ENCODE measurements at places on chromosomes 12 and 14.

- DNase-seq = peak; percentile 65
Measured at GRCh38 chr12:57803319-57803893, 15.1 kb downstream of the AVIL start.

DNA sequence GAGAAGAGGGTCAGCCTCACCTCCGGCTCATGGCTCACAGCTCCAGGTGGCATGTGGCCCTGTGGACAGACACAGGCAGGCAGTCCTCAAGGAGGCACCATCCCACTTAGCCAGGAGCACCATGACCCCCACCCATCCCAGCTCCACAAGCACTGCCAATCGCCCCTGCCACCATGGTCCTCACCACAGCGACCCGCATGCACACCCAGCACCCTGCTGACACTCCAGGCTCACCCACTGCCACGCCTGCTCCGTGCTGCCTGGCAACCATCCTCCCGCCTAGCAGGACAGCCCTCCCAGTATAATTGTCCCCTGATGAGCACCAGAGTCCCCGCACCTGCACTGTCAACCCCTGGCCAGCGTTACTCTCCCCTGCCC, 50.9 kb downstream of the TRPV4 start:
- DNase-seq = no peak

DNA sequence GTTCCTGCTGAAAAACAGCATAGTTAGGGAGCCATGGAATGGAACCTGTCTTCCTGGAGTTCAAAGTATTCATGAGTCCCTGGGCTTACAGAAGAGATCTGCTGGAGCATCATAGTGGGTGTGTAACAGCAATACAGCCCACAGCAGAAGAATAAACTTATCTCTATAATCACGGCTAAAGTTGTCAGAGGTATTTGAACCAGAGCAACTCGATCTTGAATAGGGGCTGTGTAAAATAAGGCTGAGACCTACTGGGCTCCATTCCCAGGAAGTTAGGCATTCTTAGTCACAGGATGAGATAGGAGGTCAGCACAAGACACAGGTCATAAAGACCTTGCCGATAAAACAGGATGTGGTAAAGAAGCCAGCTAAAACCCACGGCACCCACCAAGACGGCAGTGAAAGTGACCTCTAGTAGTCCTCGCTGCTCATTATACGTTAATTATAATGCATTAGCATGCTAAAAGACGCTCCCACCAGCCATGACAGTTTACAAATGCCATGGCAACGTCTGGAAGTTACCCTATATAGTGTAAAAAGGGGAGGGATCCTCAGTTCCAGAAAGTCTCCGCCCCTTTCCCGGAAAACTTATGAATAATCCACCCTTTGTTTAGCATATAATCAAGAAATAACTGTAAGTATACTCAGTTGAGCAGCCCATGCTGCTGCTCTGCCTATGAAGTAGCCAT, 223.4 kb downstream of the PCNX1 start:
- DNase-seq = no peak

DNA sequence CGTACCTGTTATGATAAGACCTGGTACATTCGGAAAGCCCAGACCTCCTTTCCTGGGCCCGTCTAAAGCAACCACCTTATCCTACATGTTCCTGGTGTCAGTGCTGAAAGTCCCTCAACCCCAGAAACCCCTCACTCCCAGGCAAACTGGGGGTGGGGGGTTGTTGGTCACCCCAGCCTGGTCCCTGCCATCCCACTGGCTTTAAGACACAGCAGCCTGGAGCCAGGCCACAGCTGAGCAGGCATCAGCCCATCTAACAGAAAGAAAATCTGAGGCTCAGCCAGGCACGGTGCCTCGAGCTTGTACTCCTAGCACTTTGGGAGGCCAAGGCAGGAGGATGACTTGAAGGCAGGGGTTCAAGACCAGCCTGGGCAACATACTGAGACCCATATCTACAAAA, 4.5 kb downstream of the SELPLG start:
- DNase-seq = no peak

DNA sequence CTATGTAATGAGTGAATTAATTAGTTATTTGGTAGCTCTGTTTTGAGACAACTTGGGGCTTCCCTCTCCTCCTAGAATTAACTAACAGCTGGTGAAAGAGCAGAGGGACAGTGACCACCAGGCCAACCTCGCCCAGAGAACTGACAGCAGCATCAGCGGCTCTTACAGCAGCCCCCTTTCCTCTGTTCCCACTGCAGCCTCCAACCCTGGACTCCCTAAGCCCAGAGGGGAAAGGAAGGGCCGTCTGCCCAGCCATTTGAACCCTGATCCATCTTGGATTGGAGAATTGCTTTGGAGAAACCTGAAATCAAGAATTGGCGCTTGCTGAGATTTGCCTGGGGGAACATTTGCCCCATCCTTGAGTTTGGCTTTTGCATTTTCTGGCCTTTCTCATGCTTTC, 45.5 kb downstream of the B4GALNT3 start:
- DNase-seq = no peak

GRCh38 chr14:75626396-75626795, 34.3 kb downstream of the ERG28 start:
- no peak for DNase-seq

DNA sequence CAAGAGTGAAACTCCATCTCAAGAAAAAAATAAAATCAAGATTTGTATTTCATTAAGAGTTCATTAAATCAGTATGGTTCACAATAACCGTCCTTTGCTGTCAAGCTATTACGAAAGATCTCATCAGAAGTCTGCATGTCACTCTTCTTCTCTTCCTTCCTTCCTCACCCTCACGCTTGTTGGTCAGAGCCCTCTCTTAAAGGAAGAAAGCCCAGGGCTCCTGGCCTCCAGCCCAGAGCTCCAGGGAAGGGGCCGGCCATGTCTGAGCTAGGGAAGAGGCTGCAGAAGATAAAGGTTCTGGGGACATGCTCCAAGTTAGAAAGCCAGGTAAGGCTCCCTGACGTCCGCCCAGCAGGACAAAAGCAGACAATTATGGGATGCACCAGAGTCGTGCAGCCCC, 43.1 kb upstream of the DLK1 start:
- no peak for DNase-seq

- DNase-seq = no peak
Measured at GRCh38 chr14:95045836-95046430, 111.4 kb downstream of the DICER1 start.

- DNase-seq = no peak
Measured at GRCh38 chr12:120032242-120032641, 43.2 kb downstream of the BICDL1 start.

All from aorta (tissue), 5 donors.